ENCODE measurements at places on chromosomes 7 and 10. TPM values are rescaled to one million over a fixed set of nuclear protein-coding genes. Genes with fewer than 3 reads are reported as not detected.

- no peak for DNase-seq
Measured at GRCh38 chr10:93218386-93218785, 144.7 kb downstream of the CYP26A1 start.

DNA sequence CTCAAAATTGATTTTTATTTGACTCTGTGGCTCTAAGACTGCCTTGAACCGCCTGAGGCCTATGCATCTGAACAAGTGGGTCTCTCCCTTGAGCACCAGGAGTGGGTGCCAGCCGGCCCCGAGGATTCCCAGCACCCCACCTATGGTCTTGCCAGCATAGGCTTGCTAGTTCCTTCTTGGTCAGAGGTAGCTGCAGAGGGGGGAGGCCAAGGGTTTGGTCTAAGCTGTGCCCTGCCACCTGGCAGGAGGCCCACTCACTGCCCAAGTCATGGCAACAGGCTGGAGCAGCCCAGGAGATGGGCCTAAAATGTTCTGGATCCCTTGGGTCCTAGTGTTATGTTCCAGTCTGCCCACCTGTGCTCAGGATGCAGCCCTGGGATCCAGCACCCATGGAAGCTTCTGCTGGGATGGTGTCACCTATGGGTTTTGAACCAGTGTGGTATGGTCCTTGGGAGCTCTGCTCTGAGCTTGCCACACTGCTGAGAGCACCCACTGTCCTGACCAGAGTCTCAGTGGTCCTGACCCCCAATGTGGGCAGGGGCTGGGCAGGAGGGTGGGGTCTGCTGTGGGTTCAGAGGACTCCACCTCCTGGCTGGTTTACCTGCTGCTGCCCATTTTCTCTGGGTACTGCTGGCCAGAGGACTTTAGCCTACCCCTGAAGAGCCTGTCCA is 12.6 kb downstream of the YKT6 start:
- DNase-seq: no peak

DNA sequence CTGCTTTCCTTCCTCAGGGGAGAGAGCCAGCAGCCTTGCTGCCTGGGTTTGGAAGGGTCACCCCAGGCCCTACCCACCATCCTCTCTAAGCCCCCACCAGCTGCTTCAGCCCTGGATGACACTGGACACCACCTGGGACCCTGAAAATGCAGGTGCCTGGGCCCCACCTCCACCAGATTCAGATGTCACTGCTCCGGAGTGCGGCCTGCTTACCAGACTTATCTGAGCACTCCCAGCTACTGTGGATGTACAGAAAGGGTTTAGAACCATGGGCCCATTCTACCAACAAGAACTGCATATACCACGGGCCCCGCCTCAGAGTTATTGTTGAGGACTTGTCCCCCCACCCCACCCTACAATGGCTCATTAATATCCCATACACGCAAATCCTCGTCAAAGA is 172.3 kb downstream of the PTPRN2 start:
- DNase-seq: no peak

The HTR7 gene
- 0.18 TPM for polyA plus RNA-seq

Measured in forelimb muscle (tissue), 1 donor.